ENCODE measurements at places on chromosomes 4 and X.

DNA sequence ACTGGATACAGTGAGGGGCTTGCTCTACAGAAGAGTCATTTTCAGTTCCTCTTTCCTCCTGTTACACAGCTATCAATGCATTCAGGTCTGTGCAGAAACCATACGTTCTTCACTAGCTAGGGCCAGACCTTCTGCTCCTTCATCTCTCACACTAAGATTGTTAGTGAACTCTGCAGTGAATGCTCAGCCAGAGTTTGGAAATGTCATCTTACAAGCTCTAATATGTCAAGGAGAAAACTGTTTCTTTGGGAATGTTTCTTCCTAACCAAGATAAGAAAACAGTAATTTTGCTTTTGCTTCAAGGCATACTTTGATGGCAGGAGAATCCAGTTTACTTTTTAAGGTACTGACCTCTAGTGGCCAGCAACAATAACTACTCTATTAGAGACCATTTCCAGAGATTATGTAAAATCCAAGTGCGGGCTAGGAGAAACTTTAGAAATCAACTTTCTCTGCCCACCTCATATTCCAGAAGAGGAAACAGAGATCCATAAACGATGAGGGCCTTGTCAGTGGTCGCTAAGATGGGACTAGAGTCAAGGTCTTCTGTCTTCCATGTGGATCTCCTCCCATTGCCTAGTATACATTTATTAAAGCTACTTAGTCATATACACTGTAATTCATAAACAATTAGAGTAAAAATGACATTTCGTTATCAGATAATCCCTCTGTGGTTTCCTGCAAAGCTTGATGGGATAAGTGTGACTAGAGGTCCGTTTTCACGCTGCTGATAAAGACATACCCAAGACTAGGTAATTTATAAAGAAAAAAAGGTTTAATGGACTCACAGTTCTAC lies 12.1 kb upstream of the CC2D2A start:
- DNase-seq, result peak; percentile 63

DNA sequence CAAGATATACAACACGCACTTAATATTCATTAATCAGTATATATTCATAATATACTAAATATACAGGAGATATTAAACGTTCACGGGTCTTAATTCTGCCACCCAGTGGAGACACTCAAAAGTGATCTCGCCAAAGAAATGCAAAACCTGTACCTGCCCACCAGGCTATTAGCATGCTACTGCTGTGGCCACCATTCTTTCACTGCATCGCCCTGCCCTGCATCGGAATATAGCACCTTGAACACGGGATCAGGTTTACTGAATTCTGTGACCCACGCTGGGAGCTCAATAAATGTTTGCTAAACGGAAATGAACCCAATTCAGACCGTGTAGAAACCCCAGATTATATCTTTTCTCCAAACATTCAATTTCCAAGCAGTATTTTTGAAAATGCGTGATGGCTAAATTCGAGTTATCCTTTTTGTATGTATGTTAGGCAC lies 840 bp upstream of the CLCN3 start:
- DNase-seq, result peak; percentile 56

DNA sequence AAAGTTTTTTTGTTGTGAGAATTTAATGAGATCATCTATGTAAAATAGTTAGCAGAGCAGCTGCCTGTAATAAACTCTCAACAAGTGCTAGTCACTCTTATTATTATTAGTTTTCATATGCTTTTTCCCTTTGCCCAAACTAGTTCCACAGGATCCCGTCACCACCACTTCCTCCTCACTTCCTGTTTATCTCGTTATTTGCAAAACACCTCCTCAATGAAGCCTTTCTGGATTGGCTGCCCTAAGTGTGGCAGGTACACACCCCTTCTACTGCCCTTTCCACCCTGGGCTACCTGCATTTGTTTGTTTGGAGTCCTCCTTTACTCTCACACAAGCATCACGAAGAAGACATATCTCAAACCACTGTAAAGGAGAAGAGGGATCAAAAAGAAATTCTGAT lies 54.4 kb upstream of the KLF3 start:
- no peak for DNase-seq

GRCh38 chrX:78665342-78665741 lies 6.2 kb upstream of the RTL3 start:
- DNase-seq, result no peak

- no peak for DNase-seq
Measured at GRCh38 chr4:152643153-152644035, 36.4 kb downstream of the TMEM154 start.

- DNase-seq, result no peak
Measured at GRCh38 chr4:77430847-77431246, 174.8 kb upstream of the CXCL13 start.

DNA sequence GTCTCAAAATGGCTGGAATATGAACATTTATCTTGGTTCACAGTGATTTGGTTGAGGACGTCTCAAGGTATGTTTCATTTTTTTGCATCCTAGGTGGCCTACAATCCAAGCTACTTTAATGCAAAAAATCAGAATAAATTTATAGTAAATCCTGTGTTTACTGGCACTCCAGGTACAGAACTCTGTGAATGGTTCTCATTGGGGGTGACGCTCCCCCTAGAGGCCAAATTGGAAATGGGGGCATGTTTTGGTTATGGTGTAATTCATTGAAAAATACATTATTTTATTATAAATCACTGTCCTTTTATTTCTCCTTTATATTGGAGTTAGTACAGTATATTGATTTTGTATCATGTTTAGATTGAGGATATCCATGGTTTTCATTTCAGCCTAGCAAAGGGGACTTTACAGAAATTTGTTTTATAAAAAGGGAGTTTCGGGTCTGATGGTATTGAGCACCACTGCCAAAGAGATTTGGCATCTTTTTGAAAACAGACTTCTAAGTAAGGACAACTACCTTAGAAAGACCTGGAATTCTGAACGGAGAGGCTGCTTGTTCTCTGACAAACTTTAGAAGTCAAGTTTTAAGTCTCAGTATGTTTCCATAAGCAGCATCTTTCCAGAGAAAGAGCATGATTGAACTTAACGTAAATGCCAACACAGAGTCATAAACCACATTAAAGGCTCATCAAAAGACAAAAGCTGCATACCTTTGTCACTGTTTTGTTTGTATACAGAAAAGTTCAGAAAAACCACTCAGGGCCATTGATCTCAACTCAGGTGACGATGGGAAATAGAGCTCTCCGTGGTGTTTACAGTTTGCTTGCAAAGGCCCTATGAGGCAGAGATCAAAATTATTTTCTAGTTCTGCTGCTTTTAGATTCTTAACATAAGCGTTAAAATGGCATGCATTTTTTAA lies 19.4 kb downstream of the MTM1 start:
- DNase-seq, result no peak

- DNase-seq, result no peak
Measured at GRCh38 chr4:119841361-119841760, 212.8 kb upstream of the PDE5A start.

DNA sequence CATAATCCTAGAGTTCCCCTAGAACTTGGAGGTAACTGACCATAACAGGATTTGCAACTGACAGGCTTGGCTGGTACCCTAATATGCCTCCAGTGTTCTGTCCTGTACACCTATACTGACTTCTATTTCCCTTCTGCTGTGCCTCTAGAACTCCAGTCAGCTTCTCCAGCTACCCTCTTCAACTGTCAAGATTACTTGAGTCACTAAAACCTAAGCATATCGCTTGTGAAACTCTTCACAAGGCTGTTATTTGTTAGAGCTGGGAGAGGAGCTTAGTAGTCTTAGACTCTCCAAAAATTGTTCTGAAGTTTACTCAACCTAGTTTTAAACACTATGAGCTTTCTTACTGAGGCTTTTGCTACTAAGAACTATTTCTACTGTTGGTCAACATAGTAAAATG lies 52.0 kb downstream of the CCNG2 start:
- DNase-seq, result no peak

DNA sequence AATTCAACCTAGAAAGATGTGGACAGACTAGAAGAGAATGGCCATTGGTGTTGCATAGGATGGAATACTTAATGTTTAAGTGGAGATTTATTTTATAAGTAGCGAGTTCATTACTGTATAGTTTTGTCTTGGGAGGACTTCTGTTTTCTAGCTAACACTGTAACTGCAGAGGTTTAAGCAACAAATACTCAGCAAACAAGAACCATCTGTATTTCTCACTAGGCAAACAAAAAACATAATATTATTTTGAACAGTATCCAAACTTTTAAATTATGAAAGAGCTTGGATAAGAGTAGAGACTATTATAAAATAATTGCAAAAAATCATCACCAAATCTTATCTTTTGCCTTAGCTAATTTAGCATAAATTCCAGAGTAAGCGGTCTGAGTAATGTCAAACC lies 121.1 kb downstream of the GLRA3 start:
- DNase-seq, result no peak

GRCh38 chrX:120485638-120486520 lies 16.8 kb upstream of the LAMP2 start:
- DNase-seq, result peak; percentile 20

DNA sequence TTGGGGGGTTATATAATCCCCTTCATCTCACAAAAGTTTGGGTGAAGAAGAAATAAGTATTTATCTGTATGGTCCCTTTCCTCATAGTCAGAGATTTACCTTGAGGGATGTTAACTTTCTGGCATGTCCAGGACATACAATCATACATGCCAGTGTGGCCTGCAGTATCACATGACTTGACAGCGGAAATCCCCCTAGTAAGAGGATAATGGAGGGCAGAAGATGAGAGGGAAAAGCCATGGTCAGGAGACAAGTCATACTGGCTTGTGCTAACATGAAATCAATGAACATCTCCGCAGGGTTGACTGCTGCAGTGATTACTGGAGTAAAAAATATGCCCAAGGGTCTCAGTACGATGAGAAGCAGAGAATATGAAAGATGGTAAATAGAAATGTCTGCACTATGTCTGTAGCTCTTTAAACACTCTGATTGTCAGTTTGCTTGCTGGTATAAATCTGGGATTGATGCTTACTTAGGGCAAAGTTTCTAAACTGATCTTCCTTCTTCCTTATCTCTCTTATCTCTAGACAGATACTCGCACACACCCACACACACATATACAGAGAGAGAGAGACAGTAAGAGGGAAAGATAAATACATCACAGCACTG lies 1385.6 kb upstream of the ADGRL3 start:
- DNase-seq, result no peak

GRCh38 chr4:82381235-82381634 lies 7.4 kb upstream of the HNRNPD start:
- DNase-seq, result no peak

GRCh38 chr4:10579648-10580047 lies 104.9 kb downstream of the CLNK start:
- DNase-seq, result no peak

DNA sequence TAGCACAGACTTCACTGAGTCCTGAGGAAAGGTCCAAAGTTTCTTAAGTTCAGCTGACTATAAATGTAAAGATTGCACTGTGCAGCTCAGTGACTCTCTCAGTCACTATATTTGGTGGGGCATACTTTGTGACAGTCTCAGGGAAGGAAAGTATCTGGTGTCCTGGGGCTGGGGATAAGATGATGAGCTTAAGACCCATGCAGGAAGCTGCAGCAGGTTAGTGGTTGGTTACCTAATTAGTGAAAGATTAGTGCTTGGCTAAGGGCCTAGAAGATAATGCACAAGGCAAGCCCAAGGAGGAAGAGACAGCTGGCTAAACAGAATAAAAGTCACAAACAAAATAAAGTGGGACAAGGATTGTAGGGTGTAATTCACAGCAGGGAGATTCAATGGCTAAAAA lies 25.4 kb upstream of the SLITRK4 start:
- DNase-seq, result no peak

DNA sequence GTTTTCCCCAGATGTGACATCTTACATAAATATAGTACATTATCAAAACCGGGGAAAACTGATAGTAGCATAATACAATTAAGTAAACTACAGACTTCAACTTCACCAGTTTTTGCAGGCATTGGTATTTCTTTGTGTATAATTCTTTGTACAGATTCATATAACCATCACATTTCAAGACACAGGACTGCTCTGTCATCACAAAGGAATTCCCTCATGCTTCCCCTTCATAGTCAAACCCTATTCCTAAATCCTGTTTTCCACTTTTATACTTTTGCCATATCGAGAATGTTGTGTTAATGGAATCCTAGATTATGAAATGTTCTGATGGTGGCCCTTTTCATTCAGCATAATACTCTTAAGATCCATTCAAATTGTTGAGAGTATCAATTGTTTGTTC lies 36.0 kb downstream of the STIM2 start:
- DNase-seq, result no peak

DNA sequence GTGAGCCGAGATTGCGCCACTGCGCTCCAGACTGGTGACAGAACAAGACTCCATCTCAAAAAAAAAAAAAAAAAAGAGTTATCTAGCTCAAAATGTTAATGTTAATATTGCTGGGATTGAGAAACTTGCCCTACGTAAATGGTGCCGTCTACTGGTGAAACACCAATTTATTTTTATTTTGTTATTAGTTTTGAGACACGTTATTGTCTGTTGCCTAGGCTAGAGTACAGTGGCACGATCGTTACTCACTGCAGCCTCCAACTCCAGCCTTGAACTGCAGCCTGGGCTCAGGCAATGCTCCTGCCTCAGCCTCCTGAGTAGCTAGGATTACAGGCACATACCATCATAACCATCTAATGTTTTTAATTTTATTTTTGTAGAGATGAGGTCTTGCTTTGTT lies 262.8 kb downstream of the BMPR1B start:
- DNase-seq, result no peak

DNA sequence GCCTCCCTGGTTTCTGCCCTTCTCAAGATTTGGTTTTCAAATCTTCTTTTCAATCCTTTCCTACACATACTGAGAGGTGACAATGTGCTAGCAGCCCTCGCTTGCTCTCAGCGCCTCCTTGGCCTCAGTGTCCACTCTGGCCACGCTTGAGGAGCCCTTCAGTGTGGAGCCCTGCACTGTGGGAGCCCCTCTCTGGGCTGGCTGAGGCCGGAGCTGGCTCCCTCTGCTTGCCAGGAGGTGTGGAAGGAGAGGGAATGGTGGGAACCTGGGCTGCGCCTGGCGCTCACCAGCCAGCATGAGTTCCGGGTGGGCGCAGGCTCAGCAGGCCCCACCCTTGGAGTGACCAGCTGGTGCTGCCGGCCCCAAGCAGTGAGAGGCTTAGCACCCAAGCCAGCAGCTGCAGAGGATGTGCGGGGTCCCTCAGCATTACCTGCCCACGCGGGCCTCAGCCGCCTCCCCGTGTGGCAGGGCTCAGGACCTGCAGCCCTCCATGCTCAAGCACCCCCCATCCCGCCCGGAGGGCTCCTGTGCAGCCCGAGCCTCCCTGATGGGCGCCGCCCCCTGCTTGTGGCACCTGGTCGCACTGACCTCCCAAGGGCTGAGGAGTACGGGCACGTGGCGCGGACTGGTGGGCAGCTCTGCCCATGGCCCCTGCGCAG lies 127.5 kb downstream of the COX7B2 start:
- DNase-seq, result no peak

All from amniotic stem cell (primary cell).